ENCODE measurements at places on chromosomes 3 and 15. TPM values are rescaled to one million over a fixed set of nuclear protein-coding genes. Genes with fewer than 3 reads are reported as not detected.
A peak's percentile ranks its signal among the peaks of the same experiment; 100 is the strongest.

The KLHL6 gene
- total RNA-seq: 24.7 TPM

The GOLGA8J gene
- total RNA-seq: not detected

GRCh38 chr15:49715211-49715610 lies 94.4 kb downstream of the DTWD1 start:
- no peak overlapping the region for H3K4me3 ChIP-seq
- no peak overlapping the region for H3K27ac ChIP-seq
- no peaks in the 10 kb centered on the region for H3K4me1 ChIP-seq

The MYLK gene
- total RNA-seq: 248 TPM

The HERC2 gene
- 56.9 TPM for total RNA-seq

- no peaks in the 10 kb centered on the region for H3K36me3 ChIP-seq
- no peak overlapping the region for H3K27ac ChIP-seq
- H3K27me3 ChIP-seq: no peaks in the 10 kb centered on the region
- no peak overlapping the region for H3K4me3 ChIP-seq
These were observed 603.7 kb upstream of the NAALADL2 start for GRCh38 chr3:174255454-174255853.

DNA sequence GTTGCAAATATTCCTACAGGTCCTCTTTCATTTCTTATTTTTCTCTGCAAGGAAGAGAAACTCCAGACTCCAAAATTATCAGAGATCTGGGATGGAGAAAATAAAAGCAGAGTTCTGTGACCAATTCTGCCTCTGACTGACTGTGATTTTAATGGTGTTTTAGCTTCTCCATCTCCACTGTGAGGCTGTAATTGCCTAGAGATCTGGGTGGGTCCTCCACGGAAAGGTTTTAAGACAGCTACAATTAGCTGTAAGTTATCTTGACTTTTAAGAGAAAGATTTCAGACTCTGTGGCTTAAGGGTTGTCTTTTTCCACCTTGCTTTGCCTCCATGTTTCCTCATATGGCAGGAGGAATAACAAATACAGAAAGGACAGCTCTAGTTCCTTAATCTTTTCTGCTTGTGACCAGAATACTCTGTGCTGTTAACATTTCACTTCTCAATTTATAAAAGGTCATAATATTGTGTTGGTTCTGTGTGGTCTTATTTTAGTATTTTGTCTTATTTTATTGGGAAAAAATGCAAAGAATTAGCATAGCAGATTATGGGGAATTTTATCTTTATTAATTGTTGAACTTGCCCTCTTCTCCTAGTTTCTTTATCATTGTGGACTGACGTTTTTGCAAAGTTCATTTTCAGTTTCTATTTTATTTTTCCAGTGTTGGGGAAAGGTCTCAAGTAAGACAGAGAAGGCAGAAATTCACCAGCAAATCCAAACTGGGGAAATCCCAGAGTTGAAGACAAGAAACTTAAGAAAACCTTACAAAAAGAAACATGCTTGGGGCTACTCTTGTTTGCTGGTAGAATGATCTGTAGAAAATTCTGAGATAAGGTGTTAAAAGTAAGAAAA lies 157.9 kb downstream of the RAP2B start:
- peak overlapping the region; percentile 49 for H3K27ac ChIP-seq
- peak overlapping the region; percentile 2 for H3K4me3 ChIP-seq
- H3K36me3 ChIP-seq: no peaks in the 10 kb centered on the region
- H3K27me3 ChIP-seq: no peaks in the 10 kb centered on the region
- no peak for DNase-seq
